ENCODE measurements at places on chromosomes 11 and 22.

DNA sequence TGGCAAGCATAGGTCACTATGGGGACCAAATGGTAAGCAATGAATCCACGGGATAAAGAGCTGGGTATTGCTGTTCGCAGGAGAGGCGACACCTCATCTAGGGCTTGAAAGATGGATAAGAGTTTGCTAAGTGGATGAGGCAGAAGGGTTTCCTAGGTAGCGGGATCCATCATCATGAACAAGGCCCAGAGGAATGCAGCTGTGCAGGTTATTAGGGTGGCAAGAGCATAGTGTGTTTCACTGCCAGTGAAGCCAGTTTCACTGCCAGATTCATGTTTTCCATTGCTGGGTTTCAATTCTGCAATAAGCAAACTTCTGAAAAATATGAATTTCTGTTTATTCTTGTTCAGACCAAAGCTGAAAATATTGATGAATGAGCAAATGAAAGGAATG, 27.2 kb downstream of the WEE1 start:
- peak; percentile 39 for DNase-seq

DNA sequence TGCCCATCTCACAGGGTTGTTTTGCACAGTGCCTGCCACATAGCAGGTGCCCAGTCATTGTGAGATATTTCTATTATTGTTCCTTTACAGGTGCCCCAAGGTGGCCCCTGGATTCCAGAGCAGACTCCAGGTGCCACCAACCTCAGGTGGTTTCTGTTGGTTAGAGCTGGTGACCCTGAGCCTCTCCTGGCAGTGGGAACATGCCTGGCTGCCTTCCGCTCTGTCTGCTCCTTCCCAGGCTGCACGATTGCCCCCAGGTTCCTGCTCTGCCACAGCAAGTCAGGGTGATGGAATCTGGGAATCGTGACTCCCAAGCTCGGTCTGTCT, 12.6 kb upstream of the OMP start:
- DNase-seq: no peak

- no peak for DNase-seq
These were observed 162.3 kb downstream of the LARGE1 start for GRCh38 chr22:33757802-33758483.

- peak; percentile 84 for DNase-seq
These were observed 21.0 kb upstream of the RAB30 start for GRCh38 chr11:83092488-83093384.

GRCh38 chr11:98564233-98564632, 456.5 kb upstream of the CNTN5 start:
- no peak for DNase-seq

GRCh38 chr11:85685820-85686459, at the start of gene CCDC89:
Gene CCDC89 (minus strand): TSS chr11:85686195. CDS start chr11:85686130, 65 bp downstream.
- peak; percentile 99 for DNase-seq

DNA sequence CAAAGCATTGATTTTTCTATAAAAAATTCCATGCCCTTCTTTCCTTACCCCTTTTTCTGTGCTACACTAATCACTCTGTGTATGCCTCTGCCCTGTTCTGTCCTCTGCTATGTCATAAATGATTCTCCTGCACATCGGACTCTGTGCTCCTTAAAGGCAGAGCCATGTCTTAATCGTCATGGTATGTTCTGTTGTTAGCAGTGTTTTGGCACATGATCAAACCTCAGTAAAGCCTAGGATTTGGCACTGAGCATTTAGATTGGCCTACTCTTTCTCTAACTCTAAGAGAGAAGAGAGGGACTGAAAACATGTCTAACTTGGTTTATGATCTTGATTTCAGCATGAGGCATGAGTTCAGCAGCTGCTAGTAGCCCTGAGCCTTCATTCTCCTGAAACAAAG, 266.9 kb downstream of the AASDHPPT start:
- peak; percentile 12 for DNase-seq

- DNase-seq: no peak
These were observed 929.9 kb downstream of the BRD1 start for GRCh38 chr22:48897645-48898370.

DNA sequence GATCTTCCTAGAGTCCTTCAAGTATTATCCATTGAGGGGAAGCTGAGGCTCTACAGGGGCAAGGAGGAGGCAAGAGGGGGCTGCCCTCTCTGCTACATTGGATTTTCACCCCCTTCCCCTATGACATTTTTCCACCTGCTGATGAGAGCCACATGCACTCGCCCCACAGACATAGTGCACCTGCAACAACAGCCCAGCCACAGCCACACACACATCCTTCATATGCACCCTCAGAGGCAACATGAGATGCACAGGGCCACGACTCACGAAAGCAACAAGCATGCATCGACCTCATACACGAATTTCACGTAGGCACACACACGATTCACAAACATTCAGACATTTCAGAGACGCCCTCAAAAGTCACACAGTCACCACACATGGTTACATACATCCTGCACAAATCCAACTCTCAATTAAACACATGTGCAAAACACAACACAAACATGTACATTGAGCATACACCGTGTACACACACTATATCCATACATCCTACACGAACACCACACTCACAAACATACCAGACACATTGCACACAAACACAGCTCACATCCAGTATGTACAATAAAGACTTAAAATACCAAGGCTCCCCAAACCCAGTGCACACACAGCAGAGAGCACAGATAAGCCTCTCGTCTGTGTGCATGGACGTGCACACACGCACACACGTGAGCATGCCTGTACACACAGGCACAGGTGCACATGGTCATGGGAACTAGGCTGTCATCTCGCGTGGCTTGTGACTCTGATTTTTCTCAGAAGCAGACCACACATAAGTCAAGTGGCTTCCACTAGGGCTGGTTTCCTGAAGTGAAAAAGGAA, 6.3 kb upstream of the LRRC32 start:
- no peak for DNase-seq

DNA sequence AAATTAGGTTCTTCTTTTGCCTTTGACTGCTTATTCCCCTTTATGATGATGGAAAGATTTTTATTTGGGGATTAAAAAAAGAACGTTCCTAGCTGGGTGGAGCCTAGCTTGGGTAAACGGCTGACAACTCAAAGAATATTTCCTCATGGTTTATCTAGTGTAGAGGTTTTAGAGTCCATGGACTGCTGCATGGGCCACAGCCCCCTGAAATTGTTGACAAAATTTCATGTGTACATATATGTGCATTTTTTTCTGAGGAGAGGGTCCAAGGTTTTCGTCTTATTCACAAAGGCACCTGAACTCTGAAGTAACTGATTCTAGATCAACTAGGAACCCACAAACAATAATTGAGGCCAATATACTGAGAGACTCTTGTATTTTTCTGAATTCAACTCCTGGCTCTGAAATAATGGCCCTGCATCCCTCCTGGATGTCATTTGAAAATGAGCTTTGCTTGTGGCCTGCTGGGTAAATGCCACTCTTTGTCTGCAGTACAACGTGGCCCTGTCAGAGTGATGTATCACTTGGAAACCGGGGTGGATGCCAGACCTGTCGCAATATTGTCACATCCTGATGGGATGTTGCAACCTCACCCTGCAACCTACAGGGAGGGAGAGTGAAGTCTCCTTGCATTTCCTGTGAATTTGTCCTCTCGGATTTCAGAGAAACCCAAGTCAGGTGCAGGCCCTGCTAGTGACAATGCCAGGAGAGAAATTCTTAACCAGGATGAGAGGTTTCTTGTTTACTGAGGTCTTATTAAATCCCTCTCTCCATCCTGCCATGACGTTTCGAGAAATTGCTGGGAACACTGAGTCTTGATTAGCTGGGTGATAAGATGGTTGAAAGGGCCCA, 33.8 kb downstream of the EHF start:
- DNase-seq: peak; percentile 95

DNA sequence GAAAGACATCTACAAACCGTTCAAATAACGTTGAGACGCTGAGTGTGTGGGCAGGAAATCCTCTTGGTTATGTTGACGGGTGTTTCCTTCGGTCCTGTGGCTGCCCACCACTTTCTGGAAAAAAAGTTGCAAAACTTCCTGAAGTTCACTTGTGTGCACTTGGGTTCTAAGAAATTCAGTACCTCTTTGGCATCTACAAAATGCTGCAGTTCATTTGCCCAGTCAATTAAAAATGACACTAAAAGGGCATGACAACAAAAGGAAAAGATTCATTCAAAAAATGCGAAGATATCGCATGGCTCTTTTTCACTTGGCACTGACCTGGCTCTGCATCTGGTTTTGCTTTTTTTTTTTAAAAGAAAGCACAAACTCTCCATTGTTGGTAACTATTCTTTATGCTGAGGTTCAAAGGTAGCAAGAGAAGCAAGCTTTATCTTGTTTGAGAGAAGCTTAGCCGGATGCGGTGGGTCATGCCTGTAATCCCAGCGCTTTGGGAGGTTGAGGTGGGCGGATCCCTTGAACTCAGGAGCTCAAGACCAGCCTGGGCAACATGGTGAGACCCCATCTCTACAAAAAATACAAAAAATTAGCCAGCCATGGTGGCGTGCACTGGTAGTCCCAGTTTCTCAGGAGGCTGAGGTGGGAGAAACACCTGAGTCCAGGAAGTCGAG, 10.6 kb upstream of the XBP1 start:
- DNase-seq: no peak

DNA sequence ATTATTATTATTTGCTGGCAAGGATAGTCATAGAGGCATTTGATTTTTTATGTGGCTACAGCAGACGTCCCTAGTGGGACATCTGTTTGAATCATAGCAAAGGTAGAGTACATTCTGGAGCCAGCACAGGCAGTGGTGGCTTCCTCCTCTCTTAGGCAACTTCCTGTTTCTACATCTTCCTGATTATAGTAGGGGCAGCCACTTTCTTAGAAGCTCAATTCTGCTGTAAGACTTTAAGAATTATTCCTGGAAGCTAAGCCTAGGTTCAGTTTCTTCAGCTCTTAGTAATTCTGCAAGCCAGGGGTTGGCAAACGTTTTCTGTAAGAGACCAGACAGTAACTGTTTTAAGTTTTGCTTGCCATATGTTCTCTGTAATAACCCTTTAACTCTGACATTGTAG, 129.3 kb upstream of the TENM4 start:
- DNase-seq: no peak

DNA sequence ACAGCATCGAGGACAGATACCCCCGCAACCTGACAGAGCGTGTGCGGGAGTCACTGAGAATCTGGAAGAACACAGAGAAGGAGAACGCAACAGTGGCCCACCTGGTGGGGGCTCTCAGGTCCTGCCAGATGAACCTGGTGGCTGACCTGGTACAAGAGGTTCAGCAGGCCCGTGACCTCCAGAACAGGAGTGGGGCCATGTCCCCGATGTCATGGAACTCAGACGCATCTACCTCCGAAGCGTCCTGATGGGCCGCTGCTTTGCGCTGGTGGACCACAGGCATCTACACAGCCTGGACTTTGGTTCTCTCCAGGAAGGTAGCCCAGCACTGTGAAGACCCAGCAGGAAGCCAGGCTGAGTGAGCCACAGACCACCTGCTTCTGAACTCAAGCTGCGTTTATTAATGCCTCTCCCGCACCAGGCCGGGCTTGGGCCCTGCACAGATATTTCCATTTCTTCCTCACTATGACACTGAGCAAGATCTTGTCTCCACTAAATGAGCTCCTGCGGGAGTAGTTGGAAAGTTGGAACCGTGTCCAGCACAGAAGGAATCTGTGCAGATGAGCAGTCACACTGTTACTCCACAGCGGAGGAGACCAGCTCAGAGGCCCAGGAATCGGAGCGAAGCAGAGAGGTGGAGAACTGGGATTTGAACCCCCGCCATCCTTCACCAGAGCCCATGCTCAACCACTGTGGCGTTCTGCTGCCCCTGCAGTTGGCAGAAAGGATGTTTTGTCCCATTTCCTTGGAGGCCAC, 3.3 kb downstream of the FADD start:
- no peak for DNase-seq

DNA sequence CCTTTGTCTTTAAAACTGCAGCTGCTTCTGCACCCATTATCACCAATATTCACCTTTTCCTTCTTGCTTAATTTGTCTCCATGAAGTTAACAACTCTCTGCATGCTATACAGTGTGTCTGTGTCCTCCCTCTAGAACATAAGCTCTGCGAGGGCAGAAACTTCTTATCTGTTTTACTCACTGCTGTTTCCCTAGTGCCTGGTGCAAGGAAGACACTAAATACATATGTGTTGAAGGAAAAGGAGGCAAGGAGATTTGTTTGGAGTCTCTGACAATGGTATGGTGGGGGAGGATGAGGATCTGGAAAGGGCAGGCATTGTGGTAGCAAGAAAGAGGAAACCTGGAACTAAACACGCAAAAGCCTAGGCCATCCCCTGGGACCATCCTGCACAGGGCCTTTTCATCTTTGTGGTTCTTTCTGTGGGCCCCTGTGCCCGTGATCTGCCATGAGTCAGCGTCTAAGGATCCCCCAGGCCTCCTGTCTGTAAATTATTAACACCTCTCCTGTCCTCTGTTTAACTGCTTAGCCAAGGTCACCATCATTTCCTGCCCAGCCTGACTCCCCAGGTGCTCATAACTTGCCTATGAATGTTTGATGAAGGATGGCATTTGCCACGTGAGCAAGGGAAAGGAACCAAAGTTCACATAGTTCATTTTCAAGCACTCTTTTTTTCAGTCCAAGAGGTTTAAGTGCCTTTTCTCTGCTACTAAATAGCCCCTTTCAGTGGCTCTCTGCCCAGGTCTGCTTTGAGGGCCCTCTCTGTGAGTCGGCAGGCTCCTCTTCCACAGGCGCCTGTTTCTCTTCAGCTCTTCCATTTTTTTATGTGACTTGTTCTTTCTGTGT, 131.1 kb downstream of the RASSF10 start:
- DNase-seq: peak; percentile 94

- no peak for DNase-seq
These were observed 166.8 kb downstream of the MYO18B start for GRCh38 chr22:25908755-25909154.

DNA sequence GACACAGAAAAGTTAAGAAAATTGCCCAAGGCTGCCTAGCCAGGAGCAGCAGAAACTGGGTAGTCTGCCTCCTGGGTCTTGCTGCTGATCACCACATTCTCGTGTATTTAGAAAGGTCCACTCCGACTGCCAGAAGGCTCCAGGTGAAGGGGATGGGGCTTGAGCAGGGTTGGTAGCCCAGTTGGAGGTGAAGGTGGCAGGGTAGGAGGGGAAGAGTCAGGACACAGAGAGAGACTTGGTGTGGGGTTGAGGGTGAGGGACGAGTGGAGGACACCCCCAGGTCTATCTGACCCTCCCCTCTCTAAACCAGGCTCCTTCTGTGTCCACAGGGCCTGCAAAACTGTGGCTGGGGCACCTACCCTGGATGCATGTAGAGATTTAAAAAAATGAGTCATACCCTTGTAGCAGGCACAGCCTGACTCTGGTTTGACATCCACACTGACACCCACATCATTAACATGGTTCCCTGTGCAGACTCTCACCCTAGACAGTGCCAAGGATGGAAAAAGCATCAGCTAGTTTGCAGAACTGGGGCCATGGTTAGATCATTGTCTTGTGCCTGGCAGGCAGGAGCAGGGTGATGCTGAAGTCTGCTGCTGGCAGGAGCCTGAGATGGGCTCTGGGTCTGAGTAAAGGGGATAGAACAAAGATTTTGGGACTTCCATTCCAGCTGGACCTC, 273.2 kb downstream of the TENM4 start:
- DNase-seq: peak; percentile 12

GRCh38 chr11:116598556-116598955, 174.2 kb downstream of the BUD13 start:
- no peak for DNase-seq

GRCh38 chr11:8698917-8699441, 16.4 kb downstream of the RPL27A start:
- no peak for DNase-seq

- no peak for DNase-seq
These were observed 822.9 kb downstream of the BRD1 start for GRCh38 chr22:49004484-49005399.

GRCh38 chr11:9344061-9344680, 29.8 kb upstream of the TMEM41B start:
- no peak for DNase-seq

All from M059J (cell line).